Right atrium auricular region (tissue), 2 donors: ENCODE measurements at places on chromosomes 2 and 18. TPM values are rescaled to one million over a fixed set of nuclear protein-coding genes. Genes with fewer than 3 reads are reported as not detected.

GRCh38 chr18:12606592-12607315 is 51.2 kb downstream of the SPIRE1 start:
- H3K36me3 ChIP-seq, result no peaks in the 10 kb centered on the region
- H3K4me1 ChIP-seq, result peaks cover 8% of the 10 kb centered on the region
- DNase-seq, result no peak
- H3K4me3 ChIP-seq, result no peak overlapping the region

GRCh38 chr2:7324706-7325105 is 407.5 kb downstream of the RNF144A start:
- no peak overlapping the region for H3K27ac ChIP-seq
- no peaks in the 10 kb centered on the region for H3K27me3 ChIP-seq
- no peaks in the 10 kb centered on the region for H3K4me1 ChIP-seq
- H3K4me3 ChIP-seq, result no peak overlapping the region
- DNase-seq, result no peak

DNA sequence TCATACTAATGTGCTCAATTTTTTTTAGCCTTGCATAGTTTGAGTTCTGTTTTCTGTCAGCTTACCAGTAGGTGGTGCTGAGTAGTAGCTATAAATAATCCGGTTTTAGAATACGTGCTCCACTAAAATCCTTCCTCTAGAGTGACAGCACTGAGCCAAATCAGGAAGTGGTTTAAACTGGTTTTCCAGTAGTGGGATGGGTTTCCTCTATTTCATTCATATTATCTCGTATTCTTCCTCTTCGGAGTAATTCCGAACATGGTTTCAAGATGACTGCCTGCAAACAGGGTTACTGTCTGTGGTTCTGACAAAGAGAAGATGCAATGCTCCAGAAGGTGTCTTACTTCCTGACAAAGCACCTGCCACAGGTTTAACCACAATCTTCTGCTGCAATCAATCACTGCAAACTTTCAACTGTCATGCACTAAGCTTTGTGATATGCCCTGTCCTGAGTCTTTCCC is 496.9 kb upstream of the VRK2 start:
- H3K4me1 ChIP-seq, result no peaks in the 10 kb centered on the region
- no peak overlapping the region for H3K4me3 ChIP-seq
- H3K27me3 ChIP-seq, result no peaks in the 10 kb centered on the region
- no peak for DNase-seq
- H3K27ac ChIP-seq, result no peak overlapping the region

DNA sequence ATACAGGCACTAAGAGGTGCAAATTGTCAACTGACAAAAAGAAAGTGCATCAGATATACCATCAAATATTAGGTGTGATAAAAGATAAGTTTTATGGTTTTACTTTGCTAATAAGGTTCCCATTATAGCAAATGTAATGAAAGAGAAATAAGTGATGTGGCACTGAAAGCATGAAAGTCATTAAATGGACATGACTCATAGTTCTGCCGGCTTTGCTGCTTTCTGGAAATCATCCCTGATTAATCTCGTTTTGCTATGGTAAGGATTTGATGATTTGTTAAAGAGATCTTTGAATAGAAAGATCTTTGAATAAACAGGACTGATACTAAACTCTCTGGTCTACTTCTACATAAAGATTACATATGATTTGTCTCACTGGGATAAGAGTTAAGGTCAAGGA is 72.7 kb downstream of the CLIP4 start:
- H3K36me3 ChIP-seq, result peaks cover 7% of the 10 kb centered on the region
- H3K4me1 ChIP-seq, result no peaks in the 10 kb centered on the region
- DNase-seq, result no peak
- no peak overlapping the region for H3K4me3 ChIP-seq

GRCh38 chr18:48136827-48137373 is 206.4 kb upstream of the SMAD2 start:
- H3K36me3 ChIP-seq, result no peaks in the 10 kb centered on the region
- DNase-seq, result no peak
- H3K4me1 ChIP-seq, result no peaks in the 10 kb centered on the region
- peak overlapping the region; percentile 44 for H3K4me3 ChIP-seq
- peak overlapping the region; percentile 47 for H3K27ac ChIP-seq

GRCh38 chr2:158667586-158667985 is 127.5 kb upstream of the DAPL1 start:
- peaks cover 65% of the 10 kb centered on the region for H3K4me1 ChIP-seq
- peaks cover 20% of the 10 kb centered on the region for H3K36me3 ChIP-seq
- H3K27me3 ChIP-seq, result no peaks in the 10 kb centered on the region
- peak overlapping the region; percentile 20 for H3K27ac ChIP-seq
- DNase-seq, result no peak

- no peaks in the 10 kb centered on the region for H3K4me1 ChIP-seq
- H3K36me3 ChIP-seq, result no peaks in the 10 kb centered on the region
- H3K27ac ChIP-seq, result no peak overlapping the region
- peaks cover 58% of the 10 kb centered on the region for H3K27me3 ChIP-seq
- no peak overlapping the region for H3K4me3 ChIP-seq
Observed at GRCh38 chr2:161426455-161426921, 10.4 kb downstream of the TBR1 start.

DNA sequence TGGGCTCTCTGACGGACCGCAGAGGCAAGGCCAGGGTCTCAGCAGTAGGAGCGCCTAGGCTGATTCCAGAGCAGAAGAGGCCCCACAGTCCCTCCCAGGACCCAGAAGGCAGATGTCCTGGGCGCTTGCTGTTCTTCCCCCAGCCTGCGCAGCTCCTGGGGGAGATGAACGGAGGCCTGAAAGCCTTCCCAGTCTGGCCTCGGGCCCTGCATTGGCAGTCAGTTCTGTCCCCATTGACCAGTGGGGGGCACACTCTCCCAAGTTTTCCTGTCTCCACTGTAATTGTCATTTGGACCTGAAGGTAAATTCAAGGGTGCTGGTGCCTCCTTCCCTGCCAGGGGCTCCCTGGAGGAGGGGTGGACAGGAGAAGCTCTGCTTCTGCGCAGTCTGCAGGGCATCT is 345.7 kb downstream of the CYP26B1 start:
- H3K27me3 ChIP-seq, result no peaks in the 10 kb centered on the region
- no peak overlapping the region for H3K4me3 ChIP-seq
- no peaks in the 10 kb centered on the region for H3K36me3 ChIP-seq
- no peak overlapping the region for H3K27ac ChIP-seq
- peak; percentile 87 for DNase-seq

DNA sequence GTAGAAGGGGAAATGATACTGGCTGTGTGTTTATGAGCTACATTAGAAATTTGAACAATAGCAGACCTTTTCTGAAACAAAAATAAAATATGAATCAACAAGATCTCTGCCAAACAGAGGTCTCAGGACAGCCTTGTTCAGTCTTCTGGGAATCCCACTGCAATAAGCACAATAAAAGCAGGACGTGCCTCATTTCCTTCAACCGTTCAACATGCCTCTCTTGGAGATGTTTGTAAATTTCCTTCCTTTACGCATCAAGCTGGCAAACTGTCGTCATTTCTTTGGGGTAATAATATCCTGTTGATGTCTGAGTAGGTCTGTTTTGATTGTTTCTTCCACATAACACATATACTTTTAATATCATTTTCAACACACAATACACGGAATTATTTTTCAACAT is 77.2 kb downstream of the TCF4 start:
- H3K36me3 ChIP-seq, result no peaks in the 10 kb centered on the region
- H3K4me1 ChIP-seq, result peaks cover 3% of the 10 kb centered on the region
- H3K4me3 ChIP-seq, result peak overlapping the region; percentile 10
- peak overlapping the region; percentile 74 for H3K27ac ChIP-seq

DNA sequence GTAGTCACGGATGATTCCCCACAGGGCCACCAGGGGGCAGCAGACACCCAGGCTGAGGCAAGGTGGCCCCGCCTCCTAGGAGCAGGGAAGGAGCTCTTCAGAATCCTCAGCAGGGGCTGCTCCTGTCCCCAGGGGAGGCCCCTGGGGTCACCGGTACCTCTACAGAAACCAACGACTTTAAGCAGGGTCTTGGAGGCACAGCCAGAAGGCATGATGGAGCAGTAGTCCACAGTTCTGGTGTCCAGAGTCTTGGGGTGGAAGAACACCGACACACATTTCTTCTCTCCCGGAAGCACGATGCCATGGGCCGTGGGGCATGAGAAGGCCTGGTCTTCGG is 11.5 kb downstream of the CFAP65 start:
- peak; percentile 75 for DNase-seq
- no peak overlapping the region for H3K27ac ChIP-seq
- H3K27me3 ChIP-seq, result peaks cover 10% of the 10 kb centered on the region
- H3K36me3 ChIP-seq, result no peaks in the 10 kb centered on the region

DNA sequence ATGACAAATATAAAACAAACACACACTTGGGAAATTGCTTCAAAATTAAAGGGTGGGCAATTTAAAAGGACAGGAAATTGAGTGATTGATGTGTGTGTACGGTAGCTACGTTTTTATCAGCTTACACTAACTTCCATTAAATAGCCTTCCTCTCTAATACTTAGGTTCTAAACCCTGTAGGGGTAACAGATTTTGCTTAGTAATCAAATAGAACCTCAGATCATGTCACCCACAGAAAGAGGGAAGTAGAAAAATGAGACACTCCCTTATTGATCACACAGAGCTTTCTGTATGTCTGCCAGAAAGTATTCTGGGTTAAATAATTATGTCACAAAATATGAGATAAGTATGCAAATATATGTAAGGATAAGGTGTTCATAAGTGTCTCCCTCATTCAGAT is 93.3 kb downstream of the ICA1L start:
- no peak overlapping the region for H3K4me3 ChIP-seq
- peaks cover 11% of the 10 kb centered on the region for H3K36me3 ChIP-seq
- H3K27ac ChIP-seq, result no peak overlapping the region
- H3K27me3 ChIP-seq, result no peaks in the 10 kb centered on the region
- no peak for DNase-seq
- no peaks in the 10 kb centered on the region for H3K4me1 ChIP-seq

- no peak overlapping the region for H3K27ac ChIP-seq
- no peaks in the 10 kb centered on the region for H3K36me3 ChIP-seq
- H3K27me3 ChIP-seq, result no peaks in the 10 kb centered on the region
- no peaks in the 10 kb centered on the region for H3K4me1 ChIP-seq
- no peak overlapping the region for H3K4me3 ChIP-seq
- DNase-seq, result no peak
Observed at GRCh38 chr2:239507576-239508258, 106.9 kb upstream of the HDAC4 start.

- no peak for DNase-seq
- no peaks in the 10 kb centered on the region for H3K36me3 ChIP-seq
- no peak overlapping the region for H3K4me3 ChIP-seq
- H3K27ac ChIP-seq, result no peak overlapping the region
- H3K27me3 ChIP-seq, result no peaks in the 10 kb centered on the region
Observed at GRCh38 chr2:29281086-29281915, 166.1 kb downstream of the CLIP4 start.

DNA sequence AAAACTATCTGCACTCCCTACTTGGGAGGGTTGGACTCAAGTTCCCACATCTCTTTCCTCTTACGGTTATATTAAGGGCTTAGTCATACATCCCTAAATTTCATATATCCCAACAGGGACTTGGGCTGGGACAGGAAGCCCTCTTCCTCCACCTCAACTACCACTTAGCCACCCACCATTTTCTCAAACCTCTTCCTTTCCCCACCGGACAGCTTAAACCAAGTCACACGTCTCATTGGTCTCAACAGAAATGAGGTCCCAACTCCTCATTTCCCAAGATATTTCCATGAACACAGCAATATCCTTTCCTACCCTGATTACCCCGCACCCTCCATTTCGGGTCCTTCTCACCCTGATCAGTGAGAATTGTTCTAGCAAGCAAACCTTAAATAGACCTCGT is 736 bp downstream of the ZSCAN30 start:
- no peaks in the 10 kb centered on the region for H3K27me3 ChIP-seq
- H3K4me3 ChIP-seq, result peak overlapping the region; percentile 87
- no peak for DNase-seq
- peak overlapping the region; percentile 91 for H3K27ac ChIP-seq

DNA sequence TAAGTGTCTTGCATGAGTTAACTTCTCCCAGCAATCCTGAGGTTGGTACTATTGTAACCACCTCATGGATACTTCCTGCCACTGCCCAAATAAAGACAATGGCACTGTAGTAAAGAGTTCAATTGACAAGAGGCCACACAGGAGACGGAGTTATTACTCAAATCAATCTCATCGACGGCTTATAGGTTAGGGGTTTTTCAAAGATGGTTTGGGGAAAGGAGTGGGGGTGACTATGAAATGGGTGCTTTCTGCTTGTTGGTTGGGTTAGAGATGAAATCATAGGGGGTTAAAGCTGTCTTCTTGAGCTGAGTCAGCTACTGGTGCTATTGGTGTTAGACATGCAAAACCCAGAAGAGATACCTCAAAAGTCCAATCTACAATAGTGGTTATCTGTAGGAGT is 1258.0 kb upstream of the ZEB2 start:
- no peaks in the 10 kb centered on the region for H3K27me3 ChIP-seq
- H3K4me1 ChIP-seq, result no peaks in the 10 kb centered on the region
- no peak overlapping the region for H3K4me3 ChIP-seq
- DNase-seq, result no peak

GRCh38 chr2:132489150-132489549 is 72.5 kb downstream of the GPR39 start:
- H3K4me3 ChIP-seq, result no peak overlapping the region
- no peaks in the 10 kb centered on the region for H3K4me1 ChIP-seq
- no peaks in the 10 kb centered on the region for H3K27me3 ChIP-seq
- H3K27ac ChIP-seq, result no peak overlapping the region
- DNase-seq, result no peak

GRCh38 chr2:47015206-47015605 is 99.6 kb upstream of the MCFD2 start:
- DNase-seq, result no peak
- H3K27ac ChIP-seq, result no peak overlapping the region
- H3K4me1 ChIP-seq, result no peaks in the 10 kb centered on the region
- H3K27me3 ChIP-seq, result no peaks in the 10 kb centered on the region
- no peak overlapping the region for H3K4me3 ChIP-seq

GRCh38 chr2:67974559-67975430 is 88.0 kb downstream of the C1D start:
- no peaks in the 10 kb centered on the region for H3K36me3 ChIP-seq
- H3K4me1 ChIP-seq, result no peaks in the 10 kb centered on the region
- no peak overlapping the region for H3K4me3 ChIP-seq
- H3K27me3 ChIP-seq, result no peaks in the 10 kb centered on the region
- DNase-seq, result peak; percentile 61
- no peak overlapping the region for H3K27ac ChIP-seq

GNAL gene
- total RNA-seq, result 2.7 TPM

INPP5D gene
- 7.0 TPM for total RNA-seq

RTP5 gene
- not detected for total RNA-seq

MROH2A gene
- not detected for total RNA-seq

MFF gene
- 93.1 TPM for total RNA-seq

SKOR2 gene
- total RNA-seq, result not detected

LRRC30 gene
- not detected for total RNA-seq
